ENCODE measurements at places on chromosomes 7 and 10.

GRCh38 chr10:68096913-68097516 is 12.3 kb upstream of the MYPN start:
- no peak for DNase-seq

GRCh38 chr10:117345143-117345542 is 30.1 kb downstream of the PDZD8 start:
- no peak for DNase-seq

DNA sequence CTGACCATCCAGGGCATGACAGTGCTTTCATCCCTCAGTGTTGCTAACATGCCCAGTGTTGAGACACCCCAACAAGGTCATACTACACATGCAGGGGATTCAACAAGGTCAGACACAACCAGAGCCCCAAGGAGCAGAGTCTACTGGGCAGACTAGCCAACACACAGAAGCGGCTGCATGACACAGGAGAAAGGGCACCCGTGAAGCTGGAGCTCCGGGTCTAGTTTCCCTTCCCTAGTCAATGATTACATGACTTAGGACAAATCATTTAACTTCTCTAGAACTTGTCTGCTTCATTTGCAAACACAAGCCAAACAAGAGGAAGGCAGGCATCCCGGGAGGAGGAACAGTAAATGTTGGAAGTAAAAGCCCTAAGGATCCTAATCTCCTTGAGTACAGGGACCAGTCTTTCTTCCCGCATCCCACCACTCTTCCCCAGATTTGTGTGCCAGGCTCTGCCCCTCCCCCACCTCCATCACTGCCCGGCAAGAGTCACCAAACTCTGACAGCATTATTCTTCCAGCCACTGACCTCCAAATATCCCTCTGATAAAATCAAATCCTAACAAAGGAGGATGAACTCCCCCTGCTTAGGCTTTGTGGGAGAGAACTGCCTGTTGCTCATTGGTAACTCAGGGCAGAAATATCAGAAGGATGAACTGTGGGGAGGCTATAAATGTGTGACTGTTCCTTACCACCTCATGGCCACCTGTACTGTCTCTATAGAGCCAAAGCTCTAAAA is 104.3 kb downstream of the KCNMA1 start:
- no peak for DNase-seq

GRCh38 chr10:63537536-63537935 is 16.3 kb downstream of the REEP3 start:
- no peak for DNase-seq

GRCh38 chr7:29878081-29878688 is 71.9 kb downstream of the WIPF3 start:
- peak; percentile 29 for DNase-seq

- DNase-seq: no peak
These were observed 49.7 kb downstream of the INPP5F start for GRCh38 chr10:119775529-119775928.

DNA sequence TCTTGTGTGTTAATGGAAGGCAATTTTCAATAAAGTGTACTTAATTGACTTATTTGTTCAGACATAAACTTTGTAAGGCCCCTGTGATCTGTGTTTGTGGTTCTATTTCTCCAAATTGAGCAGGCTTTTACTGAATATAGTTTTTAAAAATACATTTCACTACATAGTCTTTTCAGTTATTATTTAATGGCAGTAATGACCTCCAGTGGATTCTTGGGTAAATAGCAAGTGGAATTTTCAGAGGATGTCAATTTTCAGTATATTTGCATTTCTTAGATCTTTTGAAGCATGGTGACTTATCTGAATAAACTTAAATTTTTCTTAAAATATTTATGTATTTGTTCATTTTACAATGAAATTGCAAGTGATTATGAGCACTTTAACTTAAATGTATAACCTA is 203.1 kb upstream of the PCLO start:
- DNase-seq: no peak

DNA sequence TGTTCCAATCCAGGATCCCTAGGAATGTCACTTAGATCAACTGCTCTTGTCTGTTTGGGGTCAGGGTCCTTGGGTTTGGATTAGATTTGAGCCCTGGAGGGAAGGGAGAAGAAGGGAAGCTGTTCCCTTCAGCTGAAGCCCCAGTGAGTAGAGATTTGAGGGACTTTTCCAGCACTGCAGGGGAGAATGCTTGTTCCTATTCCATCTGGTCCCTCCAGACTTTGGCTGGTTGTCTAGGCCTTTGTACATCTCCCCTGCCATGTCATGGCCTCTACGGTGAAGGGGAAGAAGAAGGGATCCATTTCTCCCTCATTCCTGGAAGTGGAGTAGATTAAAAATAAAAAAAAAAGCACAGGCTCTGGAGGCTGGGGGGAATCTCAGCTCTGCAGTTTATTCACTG is 11.1 kb downstream of the C10orf62 start:
- DNase-seq: no peak

- no peak for DNase-seq
These were observed 824 bp downstream of the RELN start for GRCh38 chr7:103988468-103989199.

DNA sequence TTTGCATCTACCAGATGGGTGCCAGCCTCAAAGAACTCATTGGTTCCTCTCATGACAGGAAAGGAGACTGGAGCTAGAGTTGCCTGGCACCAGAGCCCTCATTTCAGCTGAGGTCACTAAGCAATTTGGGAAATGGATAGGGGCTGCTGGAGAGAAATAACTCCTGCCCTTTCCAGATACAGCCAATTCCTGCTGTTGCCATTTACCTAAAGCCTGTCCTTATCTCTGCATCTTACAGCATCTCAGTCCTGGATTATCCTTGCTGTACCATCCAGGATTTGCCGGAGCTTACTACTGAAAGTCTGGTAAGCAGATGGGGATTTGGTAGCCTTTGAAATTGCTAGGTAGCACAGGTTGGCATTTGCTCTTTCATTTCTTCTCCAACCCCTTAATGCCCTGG is 31.9 kb upstream of the SMKR1 start:
- DNase-seq: no peak

DNA sequence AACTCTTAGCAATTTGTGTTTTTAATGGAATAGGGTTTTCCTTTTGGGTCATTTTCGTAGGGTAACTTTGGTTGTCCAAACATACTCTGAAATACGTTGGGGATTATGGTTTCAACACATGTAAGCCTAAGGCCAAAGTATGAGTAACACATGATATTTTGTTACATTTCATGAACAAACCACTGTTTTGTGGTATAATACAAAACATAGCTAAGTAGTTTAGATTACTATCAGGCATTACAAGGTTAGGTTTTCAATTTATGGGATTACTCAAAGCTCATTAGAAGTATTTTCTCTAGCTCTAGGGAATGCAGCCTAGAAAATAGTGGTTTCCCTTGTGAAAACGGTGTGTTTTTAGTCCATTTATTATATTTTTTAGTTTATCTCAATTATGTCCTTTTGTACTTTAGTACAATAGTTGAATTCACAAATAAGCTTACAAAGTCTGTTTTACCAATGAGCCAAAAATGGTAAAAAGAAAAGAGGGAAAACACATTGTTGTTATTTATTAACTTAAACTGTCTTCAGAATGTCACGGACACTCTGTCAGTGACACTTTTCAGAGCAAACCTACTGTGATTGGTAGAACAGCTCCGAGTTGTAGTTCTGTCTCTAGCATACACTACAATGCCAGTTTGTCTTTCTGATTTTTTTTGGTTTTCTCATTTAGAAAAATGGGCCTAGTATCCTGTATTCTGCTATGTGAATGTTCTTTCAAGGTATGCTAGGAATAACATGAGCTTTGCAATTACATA is 473.7 kb downstream of the SUGCT start:
- no peak for DNase-seq

DNA sequence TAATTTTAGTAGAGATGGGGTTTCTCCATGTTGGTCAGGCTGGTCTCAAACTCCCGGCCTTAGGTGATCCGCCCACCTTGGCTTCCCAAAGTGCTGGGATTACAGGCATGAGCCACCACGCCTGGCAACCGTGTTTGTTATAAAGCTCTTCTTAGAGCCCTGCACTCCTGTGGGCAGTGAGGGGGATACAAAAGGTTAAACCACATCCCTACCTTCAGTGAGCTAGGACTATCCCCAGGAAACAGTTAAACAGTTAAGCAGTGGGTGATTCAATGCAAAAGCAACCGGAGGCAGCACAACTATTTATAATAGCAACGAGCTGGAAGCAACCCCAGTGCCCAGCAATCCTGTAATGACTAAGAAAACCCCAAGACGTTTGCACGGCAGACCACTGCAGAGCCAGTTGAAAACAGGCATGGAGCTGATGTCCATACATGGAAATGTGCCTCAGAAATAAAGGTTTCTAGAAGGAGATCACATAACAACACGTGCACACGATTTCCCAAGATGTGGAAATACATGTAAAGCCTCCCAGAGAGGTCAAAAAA is 107.2 kb upstream of the LYZL2 start:
- no peak for DNase-seq

DNA sequence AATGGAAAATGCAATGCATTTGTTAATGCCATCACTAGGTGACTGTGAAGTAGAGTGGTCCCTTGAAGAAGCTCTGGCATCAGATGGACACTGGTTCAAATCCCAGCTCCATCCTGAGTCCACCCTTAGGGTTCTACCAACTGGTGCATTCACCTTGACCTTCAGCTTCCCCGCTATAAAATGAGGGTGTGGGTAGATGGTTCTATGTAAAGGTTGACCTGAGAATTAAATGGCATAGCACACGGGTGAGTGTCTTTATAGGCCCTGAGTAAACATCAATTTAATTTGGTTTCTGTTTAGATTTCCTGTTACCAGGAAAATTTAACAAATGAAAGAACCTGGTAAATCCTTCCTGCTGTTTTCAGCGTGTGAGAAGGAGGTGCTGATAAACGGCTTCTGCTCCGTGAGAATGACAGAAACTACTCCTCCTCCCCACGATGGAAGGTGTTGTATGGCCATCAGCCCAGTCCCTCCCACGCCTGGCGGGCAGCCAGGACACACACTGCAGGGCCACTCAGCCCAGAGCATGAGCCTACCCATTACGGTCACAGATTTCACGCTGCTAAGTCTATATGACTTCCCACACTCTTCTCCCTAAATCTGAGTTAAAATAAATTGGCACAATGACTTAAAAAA is 210.1 kb downstream of the TNS3 start:
- DNase-seq: no peak

- DNase-seq: no peak
These were observed 26.7 kb downstream of the TRIM8 start for GRCh38 chr10:102670871-102671434.

- no peak for DNase-seq
These were observed 37.7 kb downstream of the CFAP58 start for GRCh38 chr10:104391150-104391968.

- DNase-seq: no peak
These were observed 302.7 kb downstream of the ZEB1 start for GRCh38 chr10:31621733-31622132.

GRCh38 chr10:116251602-116252395 is 21.2 kb downstream of the GFRA1 start:
- no peak for DNase-seq

DNA sequence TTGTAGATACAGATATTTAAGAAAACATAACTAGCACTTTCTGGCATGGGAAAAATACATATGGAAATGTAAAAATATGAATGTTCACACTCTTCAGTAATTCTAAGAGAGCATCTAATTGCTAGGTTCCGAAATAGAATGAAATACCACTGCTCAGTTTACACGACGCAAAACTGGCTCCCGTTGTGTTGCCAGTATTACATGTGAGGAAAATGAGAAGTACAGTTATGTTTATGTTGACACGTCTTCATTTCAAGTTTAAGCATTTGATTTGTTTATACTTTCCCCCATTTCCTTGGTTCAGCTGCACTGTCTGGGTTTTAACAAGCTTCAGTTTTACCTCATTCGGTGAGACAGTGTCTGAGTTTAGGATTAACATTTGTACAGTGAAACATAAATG is 275.8 kb upstream of the SEMA3D start:
- DNase-seq: no peak

DNA sequence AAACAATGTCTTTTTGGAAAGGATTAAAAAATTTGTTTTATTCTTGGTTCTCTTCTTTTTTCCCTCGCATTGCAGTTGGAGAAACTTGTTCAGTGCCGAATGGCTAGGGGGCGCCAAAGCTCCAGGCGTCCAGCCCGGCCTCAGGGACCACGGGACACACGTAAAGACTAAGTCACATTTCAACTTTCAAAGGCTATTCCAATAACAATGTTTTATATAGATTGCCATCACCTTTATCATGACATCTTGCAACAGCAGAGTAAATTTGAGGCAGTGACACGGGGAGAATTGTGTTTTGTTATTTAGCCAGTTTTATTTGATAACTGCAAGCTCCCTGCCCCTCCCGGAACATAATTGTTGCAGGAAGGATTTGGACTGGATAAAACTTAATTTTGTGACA is 2.2 kb upstream of the IGFBP3 start:
- peak; percentile 40 for DNase-seq

DNA sequence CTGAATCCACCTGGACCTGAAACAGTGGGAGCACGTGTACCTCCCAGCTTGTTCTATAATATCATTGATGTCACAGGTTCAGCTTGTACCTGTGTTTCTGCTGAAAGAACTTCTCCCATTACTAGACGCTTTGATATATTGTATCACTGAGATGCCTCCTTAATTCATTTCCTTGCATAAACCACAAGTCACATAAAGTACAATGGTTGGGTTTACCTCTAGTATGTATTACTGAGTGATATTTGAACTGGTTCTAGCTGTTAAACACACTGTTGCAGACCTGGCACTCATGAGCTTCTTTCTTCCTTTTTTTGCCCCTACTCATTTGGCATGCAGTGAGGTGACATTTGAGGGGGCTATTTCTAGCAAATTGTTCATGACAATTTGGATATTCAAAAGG is 106.6 kb upstream of the KLF14 start:
- DNase-seq: no peak

- DNase-seq: no peak
These were observed 2.9 kb downstream of the AKR1D1 start for GRCh38 chr7:138079137-138079536.

GRCh38 chr7:153934629-153935028 is 117.6 kb upstream of the DPP6 start:
- DNase-seq: no peak

- no peak for DNase-seq
These were observed 41.4 kb downstream of the SYPL1 start for GRCh38 chr7:106070567-106071254.

GRCh38 chr7:80478683-80479082 is 33.2 kb downstream of the GNAT3 start:
- no peak for DNase-seq

DNA sequence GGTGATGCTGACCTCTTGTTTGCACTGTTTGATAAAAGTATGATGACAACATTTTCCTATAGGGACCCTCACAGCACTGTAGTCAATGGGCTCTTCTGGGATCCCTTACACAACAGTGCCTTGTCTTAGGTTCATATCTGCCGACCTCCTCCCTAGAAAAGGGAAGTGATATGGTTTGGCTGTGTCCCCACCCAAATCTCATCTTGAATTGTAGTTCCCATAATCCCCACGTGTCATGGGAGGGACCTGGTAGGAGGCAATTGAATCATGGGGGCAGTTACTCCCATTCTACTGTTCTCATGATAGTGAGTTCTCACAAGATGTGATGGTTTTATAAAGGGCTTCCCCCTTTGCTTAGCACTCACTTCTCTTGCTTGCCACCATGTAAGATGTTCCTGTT is 23.1 kb downstream of the ZC3HAV1 start:
- no peak for DNase-seq

DNA sequence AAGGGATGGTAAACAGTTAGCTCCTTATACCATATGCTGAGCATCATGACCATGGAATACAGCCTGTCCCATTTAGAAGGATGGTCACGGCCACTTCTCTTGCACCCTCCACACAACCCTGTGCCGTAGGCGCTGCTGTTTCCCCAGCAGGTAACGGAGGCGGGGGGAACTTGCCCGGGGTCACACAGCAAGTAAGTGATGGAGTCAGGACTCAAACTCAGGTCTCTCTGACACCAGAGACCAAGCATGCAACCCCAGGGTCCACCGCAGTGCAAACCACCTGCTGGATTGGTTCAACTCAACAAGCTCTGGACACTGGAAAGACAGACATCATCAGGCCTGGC is 71.6 kb downstream of the ZRANB1 start:
- DNase-seq: no peak
